ENCODE measurements at places on chromosomes 1 and 21.

DNA sequence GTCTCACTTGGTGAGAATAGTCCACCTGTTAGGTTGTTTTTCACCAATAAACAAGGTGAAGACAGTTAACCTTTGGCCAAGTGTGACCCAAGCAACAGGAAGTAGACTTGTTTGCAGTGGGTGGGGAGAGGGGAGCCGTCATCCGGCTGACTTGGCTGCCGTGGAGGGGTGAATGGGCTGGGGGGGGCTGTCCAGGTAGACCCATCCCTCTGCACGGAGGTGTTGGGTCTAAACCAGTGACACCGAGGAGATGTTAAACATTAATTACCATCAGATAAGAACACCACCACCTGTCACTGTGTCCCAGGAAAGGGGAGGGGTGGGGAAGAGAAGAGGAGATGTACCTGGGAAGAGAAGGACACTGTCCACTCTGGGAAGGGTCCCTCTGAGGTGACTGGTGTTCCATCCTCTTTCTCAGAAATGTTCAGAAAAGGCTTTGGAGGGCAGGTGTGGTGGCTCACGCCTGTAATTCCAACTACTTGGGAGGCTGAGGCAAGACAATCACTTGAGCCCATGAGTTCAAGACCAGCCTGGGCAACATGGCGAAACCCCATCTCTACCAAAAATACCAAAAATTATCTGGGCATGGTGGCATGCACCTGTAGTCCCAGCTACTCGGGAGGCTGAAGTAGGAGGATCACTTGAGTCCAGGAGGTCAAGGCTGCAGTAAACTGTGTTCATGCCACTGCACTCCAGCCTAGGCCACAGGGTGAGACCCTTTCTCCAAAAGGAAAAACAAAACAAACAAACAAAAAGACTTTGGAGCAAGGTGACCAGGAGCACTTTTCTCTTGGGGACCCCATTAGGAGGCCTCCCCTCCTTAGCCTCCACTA, 6.7 kb upstream of the MYOM3 start:
- DNase-seq: no peak

- no peak for DNase-seq
Observed at GRCh38 chr21:44552136-44552535, 831 bp upstream of the KRTAP10-2 start.

DNA sequence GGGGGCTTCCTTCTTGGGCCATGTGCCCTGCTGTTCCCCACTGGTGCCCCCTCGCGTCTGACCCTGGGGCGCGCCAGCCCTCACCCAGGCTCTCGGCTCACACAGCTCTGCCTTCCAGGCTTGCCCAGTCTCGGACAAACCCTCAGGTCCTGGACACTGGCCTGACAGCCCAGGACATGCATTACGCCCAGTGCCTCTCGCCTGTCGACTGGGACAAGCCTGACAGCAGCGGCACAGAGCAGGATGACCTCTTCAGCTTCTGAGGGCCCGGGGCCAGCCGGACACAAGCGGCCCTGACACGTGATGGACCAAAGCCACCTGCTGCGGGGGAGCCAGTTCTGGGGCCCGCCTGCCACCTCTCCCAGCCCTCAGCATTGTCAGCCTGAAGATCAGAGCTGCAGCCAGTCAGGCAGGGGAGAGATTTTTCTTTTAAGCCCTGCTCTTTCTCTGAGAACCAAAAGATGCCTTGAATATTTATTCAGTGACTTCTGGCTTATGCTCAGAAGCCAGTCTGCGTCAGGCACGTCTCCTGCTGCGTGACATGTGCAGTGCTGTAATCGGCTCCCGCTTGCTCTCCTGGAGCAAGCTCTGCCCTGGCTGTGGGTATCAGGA, 23.4 kb downstream of the LDLRAP1 start:
- no peak for DNase-seq

DNA sequence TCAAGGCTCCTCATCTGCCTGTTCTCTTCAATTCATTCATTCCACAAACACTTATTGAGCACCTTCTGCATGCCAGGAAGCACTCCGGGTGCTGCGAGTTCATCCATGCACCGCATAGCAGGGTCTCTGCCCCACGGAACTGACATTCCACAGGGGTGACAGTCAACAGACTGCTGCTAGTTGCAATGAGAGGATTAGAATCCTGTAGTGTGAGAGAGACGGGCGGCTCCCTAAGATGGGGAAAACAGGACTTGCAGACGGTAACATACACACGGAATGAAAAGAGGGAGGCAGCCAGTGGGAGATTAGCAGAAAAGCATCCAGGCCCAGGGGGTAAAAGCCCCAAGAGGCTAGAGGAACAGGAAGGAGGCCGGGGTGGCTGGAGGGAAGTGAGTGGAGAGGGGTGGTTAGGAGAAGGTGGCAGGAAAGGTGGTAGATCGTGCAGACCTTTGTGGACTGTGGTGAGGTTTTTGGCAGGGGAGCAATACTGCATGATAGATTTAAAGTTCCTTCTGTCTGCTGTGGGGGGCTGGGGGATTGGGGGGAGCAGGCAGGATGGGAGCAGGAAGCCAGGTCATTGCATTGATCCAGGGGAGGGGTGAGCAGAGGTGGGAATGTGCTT, 6.6 kb downstream of the TNFRSF8 start:
- no peak for DNase-seq

- no peak for DNase-seq
Observed at GRCh38 chr21:38622081-38622826, 124.0 kb upstream of the ERG start.

DNA sequence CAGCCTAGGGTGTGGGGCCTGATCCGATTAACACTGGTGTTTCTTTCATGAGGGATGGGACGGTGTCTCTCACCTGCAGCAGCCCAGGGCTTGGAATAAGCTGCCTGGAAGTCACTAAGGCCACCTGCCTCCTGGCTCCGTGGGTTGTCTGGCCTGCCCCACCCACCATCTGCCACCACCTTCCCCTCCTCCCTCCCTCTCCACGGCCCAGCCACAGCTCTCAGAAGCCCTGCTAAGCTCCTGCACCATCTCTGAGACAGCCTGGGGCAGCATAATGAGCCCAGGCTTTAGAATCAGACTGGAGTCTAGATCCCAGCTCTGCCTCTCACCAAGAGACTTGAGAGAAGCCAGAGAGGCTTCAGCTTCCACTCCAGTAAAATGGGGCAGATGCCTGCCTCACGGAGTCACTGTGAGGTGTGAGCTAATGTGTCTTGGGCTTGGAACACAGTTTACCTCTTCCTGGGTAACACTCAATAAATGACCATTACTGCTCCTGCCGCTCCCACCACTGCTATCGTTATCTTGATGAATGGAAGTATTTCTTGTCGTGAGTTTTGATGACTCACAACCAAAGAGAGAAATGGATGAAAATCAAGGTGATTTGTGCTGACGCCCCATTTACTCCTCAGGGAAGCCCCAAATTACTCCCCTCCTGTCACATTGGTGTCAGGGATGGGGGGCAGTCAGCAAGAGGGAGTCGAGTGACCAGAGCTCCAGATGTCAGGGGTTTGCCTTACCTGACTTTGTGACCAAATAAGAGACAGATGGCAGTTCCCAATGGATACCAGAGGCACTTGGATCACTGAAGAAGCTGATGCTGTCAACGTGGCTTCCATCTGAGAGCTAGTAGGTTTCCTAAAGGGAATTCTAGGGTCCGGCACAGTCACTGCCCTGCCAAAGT, 23.5 kb upstream of the C1QA start:
- DNase-seq: no peak

- peak; percentile 99 for DNase-seq
Observed at GRCh38 chr1:227396539-227397353, 78.5 kb upstream of the CDC42BPA start.

- no peak for DNase-seq
Observed at GRCh38 chr1:246923482-246923881, 8.3 kb downstream of the AHCTF1 start.

DNA sequence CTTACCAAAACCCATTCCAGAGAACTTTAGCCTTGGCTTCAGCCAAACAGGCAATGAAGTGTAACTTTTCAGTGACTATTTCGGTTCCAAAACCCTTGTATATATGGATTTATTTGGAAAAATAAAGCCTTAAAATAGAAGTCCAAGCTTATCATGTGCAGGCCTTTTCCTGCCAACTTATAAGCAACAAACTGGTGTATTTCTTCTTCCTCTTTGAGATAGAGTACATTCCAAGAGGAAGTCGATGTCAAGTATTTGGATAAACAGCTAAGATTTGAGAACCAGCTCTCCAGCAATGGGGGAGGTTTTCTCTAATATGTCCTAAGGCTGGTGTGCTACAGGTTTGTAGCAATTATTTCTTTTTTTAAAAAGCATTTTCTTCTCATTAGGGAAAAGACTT, 407.8 kb downstream of the DUSP10 start:
- DNase-seq: no peak

DNA sequence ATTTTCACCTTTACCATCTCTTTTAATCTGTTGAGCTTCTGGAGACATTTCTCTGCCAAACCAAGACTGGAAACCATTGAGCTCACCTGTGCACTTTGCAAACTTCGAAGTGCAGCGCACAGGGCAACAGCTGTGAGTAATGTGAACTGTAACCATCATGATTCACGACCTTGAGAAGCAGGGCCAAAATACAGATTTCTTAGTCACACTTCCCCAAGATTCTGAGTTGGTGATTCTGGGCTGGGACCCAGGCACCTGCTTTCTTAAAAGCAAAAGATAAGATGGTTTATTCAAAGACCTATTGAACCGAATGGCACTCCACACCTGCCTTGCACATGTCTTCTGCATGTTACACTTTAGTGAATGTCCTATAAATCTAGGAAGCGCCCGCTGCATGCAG, 10.2 kb downstream of the AGTRAP start:
- no peak for DNase-seq

- DNase-seq: peak; percentile 59
Observed at GRCh38 chr1:66732407-66733166, 19.7 kb upstream of the DYNLT5 start.

GRCh38 chr1:155910621-155911121, 478 bp downstream of the RIT1 start:
- peak; percentile 46 for DNase-seq

DNA sequence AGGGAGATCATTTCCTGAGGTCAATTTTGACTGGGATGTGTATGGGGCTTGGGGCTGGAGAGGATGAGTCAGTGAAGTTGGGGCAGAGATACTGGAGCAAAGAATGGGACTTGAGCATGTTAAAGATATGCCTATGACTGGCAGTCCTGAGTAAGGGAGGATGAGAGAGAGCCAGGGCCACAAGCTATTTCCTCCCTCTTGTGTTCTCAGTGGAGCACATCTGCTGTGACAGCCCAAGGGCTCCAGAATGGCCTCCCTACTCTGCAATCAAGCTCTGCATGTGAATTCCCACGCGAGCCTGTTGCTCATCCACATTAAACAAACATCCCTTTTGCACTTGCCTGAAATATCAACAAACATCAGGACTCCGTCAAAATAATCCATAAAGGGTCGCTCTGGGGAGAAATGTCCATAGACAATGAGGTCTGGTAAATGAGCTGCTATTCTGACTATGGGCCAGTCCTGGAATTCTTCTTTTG, 9.2 kb downstream of the ADCY10 start:
- DNase-seq: no peak

DNA sequence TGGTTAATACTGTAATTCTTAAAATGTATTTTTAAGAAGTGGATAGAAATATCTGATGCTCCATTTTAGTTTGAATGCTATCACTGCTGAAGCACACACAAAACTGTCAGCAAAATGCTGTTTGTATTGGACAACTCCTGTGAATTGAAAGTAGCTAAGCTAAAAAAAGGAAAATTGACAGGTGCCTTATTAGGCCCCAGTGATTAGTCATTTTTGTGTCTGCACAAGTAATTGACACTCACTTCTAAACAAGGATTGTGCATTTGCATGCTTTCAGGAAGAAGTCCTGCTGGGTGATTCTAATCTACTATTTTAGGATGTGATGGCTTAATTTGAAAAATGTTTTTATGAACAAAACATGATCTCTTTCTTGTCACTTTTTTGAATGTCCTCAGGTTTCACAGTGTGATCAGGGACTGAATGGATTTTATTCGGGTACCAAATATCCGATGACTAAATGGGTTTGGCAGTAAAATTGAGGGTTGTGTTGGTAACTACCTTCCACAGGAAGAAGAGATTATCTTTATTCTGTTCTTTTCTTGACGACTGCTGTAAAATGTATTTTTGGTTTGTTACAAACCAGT, 13.0 kb upstream of the MAP3K7CL start:
- DNase-seq: no peak

DNA sequence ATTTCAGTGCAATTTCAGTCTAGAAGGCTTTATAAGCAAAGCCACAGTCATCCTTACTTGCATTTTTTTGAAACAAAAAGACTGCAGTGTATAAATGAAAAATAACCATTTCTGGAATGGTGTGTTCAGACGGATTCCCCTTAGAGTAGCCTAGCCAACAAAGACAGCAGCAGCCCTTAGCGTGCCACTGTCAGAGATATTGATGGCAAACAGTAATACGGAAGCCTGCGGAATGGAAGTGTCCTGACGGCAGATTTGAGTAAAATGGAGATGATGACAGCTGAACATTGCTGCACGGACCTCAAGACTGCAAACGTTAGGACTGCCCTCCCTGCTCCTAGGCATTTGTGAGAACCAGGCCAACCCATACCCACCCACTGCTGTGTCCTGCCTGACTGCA, 54.7 kb downstream of the PDE9A start:
- DNase-seq: no peak

- DNase-seq: no peak
Observed at GRCh38 chr1:238681021-238681420, 705.3 kb upstream of the CHRM3 start.

- DNase-seq: no peak
Observed at GRCh38 chr1:60727552-60727951, 354.8 kb upstream of the NFIA start.

DNA sequence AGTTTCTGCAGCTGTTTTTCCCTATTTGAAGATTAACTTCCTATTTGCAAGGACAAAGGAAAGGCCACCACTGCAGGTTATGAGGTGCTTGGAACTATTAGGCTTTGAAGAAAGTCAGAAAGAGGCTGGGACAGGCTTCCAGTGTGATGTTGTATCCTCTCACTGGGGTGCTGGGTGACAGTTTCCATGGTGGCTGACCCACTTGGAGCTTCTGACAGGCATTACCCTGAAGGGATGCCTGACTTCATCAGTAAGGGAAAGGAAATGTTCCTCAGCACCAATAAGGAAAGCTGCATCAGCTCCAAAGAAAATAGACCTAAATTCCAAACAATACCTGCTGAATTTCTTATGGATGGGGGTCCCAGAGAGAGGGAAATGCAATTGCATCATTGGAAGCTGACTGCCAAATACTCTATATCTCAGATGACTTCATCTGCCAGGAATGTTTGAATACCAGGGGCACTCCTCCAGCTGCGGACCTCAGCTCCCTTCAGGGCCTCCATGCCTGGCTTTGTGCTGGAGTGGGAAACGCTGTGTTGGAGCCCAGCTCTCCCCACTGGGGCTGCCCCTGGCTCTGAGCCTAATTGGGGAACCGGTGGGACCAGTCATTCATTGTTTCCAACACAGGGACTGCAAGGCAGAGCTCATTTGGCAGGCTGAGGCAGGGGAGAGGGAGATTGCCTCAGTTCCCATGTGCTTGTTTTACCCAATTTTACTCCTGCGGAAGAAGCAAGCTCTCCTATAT, 76.6 kb downstream of the RGL1 start:
- no peak for DNase-seq

Data from hematopoietic multipotent progenitor cell treated with erythropoietin and hydrocortisone succinate and interleukin-3 and kit ligand, for 6 days (in vitro differentiated cells).